ENCODE measurements at places on chromosomes 5 and 9.

GRCh38 chr9:16654596-16655126 is 215.8 kb downstream of the BNC2 start:
- no peak for DNase-seq

- no peak for DNase-seq
Measured at GRCh38 chr5:60323596-60323995, 376.4 kb downstream of the DEPDC1B start.

GRCh38 chr5:155554500-155554899 is 540.9 kb downstream of the KIF4B start:
- DNase-seq = no peak

DNA sequence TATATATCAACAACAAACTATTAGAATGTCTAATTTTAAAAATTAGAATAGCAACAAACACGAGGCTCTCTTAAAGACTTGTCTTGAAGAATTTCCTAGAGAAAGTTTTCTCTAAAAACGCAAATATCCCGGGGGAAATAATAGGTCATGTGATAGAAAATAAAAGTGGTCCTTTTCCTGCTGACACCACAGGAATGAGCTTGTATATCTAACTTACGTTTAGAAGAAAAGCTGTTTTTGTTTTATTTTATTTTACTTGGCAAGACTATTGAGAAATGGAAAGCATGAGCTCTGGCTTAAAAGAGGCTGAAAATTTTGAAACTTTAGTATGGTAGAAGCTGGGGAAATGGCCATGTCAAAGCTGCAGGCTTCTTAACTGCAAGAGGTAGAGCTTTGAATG is 465.0 kb downstream of the AGTPBP1 start:
- no peak for DNase-seq

GRCh38 chr5:124867137-124867704 is 120.8 kb upstream of the ZNF608 start:
- DNase-seq = peak; percentile 34

DNA sequence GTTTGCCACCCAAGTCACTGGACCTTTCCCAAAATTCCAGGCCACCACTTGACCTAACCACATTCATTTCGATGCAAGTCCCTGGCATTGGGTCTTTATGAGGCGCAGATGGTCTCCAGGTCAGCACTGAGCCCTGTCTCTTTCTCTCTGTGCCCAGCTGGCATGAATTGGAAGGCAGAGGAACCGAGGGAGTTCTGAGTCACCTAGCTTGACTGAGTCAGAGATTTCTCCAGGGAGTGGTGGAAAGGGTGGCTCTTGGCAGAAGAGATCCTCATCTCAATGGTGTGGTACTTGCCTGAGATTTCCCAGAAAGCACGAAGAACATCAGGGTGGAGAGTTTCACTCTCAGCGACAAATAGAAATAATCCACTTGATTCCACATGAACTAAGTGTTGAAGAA is 43.8 kb downstream of the WDR36 start:
- peak; percentile 85 for DNase-seq
